ENCODE measurements at places on chromosomes 4 and X.
A peak's percentile ranks its signal among the peaks of the same experiment; 100 is the strongest.

DNA sequence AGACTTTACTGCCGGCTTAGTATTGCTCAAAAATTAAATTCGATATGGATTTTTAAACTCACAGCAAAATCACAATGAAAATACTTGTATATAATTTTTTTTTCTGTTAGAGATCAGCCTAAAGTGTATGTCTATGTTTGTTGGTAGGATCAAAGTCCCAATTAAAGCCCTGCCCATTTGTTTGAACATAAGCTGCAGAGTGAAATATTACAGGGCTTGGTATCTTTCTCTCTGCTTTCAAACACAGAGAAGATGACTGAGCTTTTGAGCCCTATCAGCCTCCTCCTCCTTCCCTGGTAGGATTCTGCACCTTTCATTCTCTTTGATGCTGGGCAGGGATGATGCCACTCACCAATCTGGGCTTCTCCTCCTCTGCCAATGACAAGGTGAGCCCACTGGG lies 345.4 kb downstream of the PPP1R2C start:
- no peak for DNase-seq

- DNase-seq: no peak
These were observed 28.8 kb upstream of the TRPC3 start for GRCh38 chr4:121980643-121981042.

GRCh38 chr4:85818700-85819099 lies 343.8 kb downstream of the ARHGAP24 start:
- no peak for DNase-seq

DNA sequence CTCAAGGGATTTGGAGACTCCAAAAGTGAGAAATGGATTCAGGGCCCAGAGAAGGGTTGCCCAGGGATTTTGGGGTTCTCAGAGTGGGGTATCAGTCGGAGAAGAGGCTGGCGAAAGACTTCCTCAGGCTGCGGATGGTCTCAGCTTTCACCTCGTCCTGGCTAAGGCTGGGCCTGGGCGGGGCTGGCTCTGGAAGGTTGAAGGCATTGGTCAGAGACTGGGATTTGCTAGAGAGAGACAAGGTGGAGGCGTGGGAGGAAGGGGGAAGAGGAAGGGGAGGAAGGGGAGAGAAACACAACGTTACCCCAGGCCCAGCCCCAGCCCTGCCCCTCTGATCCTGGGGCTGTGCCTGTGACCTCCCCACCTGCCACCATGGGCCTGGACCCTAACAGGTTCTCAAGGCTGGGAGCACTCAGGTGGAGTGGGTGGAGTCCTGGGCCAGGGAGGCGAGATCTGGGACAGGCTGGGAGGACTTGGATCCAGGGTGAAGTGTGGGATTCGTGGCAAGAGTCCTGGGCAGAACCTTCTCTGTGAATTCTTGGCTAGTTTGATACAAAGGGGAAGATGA lies 9.4 kb upstream of the TIMP1 start:
- no peak for DNase-seq

DNA sequence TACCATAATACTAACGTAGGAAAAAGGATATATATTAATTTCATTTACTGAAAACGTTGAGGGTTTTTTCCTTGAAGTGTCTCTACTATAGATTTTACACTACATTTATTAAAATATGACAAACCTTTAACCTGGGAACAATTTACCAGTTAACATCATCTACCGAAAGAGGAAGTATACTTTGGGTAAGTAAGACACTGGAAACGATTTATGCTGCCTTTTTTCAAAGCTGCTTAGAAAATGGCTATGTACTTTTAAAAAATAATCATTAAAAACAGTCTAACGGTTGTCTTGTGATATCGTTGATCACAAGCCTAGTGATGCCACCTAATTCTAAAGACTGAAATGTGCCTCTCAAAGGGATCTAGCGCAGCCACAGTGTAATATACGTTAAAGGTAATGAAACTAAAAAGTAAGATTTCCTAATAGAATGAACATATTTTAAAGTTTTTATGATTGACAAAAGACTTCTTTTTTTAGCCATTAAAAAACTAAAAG lies 50.4 kb downstream of the STX18 start:
- peak; percentile 18 for DNase-seq

GRCh38 chr4:1274871-1275270 lies 14.8 kb upstream of the MAEA start:
- DNase-seq: no peak

DNA sequence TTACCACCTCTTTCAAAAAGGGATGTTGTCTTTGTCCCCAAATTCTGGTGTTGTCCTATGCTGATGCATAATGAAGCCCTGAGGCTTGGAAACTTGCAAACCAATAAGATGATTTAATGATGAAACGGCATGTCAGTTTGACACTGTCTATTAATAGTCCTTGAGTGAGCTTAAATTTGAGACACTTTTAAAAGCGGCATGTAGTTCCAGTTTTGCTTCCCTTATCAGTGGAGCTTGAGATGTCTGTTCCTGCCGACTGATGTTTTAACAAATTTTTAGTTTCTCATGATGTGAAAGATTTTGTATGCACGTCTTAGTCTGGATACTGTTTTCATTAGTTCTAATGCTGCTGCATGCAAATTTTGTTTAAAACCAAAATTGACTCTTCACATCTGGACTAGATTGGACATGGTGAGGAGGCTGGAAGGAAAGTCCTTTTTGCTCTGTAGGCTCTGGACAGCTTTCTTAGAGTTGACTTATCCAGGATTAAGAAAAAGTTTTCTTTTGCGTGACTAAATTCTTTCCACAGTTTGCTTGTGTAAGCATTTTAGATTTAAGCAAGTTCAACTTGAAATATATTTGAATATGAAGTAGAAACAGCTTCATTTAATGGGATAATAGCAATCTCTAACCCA lies 11.7 kb downstream of the C1GALT1C1 start:
- no peak for DNase-seq

- no peak for DNase-seq
These were observed 39.3 kb downstream of the SRPX start for GRCh38 chrX:38181357-38181756.

DNA sequence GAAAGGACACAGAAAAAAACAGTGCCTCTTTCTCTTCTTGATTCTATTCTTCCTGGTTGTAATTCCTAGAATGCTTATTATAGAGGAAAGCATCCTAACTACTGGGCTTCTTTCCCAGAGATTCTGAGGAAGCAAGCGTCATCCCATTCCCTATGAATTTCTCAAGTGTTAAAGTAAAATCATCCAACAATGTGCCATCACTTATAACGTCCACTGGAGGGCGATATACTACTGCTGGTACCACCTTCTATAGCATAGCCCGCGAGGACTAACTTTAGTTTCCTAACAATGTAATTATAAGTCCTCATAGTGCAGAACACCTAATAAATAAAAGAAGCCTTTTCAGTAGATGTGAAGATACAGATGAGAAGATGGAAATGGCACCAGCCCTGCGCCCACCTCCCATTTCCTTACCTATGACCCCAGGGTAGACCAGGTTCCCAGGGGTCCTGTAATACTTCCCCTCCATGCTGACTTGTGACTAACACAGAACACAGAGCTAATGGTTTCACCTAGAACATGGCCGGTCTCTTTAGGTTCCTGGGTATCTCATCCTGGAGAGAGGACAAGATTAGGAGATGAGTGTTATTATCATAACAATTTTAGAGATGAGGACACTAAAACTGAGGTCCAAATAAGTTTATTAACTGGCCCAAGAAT lies 4.2 kb downstream of the CENPVL3 start:
- DNase-seq: peak; percentile 16

GRCh38 chrX:72396117-72396516 lies 90.4 kb upstream of the CITED1 start:
- no peak for DNase-seq

- no peak for DNase-seq
These were observed 349.2 kb downstream of the BMPR1B start for GRCh38 chr4:95107004-95107403.

DNA sequence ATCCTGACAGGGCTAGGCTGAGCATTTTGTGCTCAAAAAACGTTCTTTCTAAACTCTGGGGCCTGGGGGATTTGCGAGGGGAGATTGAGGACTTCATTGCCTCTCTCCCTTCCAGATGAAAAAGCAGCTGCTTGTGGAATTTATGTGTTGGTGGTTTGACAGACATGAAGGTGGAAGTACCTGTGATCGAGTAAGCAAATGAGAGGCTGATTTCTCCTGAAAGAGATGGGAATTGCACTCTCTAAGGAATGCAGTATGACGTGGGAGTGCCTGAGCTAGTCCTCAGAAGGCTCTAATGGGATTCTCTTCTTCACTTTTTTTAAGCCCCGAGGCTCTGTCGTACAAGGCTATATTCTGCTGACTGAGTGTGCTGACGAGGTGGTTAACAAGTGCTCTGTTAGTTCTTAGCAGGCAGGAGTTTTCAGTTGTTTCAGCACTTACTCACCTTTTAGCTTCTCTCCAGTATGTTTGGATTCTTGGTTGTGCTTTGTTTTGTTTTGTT lies 426.8 kb upstream of the CNKSR2 start:
- DNase-seq: no peak

DNA sequence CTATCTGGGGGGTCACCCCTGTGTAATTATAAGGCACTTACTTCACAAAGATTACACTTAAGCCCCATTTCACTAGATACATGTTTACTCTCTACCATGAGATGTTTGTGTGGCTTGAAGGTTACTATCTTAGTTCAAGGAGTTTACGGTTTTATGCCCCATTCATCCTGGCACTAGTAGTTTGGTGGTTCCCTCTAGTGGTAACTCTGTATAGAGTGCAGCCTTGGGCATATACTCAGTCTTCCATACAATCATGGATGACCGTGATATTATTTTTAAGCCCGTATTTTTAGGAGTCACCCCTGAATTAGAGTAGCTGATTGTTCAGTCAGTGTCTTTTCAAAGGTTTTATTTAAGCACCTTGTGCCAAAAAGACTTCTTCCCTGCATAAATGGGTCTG lies 109.9 kb upstream of the FAM47C start:
- no peak for DNase-seq

DNA sequence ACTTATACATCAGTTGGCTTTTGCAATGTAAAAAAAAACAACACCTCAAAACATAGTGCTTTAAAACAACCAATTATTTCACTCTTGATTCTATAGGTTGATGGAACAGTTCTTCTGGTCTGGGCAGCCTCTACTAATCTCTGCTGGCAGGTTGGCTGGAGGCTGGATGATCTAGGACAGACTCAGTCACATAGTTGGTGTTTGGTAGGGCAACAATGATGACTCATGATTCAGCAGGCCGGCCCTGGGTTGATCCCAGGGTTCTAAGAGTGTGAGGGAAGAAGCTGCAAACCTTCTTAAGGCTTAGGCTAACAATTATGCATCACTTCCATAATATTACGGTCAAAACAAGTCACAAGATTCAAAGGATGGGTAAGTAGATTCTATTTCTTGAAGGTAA lies 558.2 kb downstream of the ZNF674 start:
- DNase-seq: peak; percentile 2

- peak; percentile 49 for DNase-seq
These were observed 436.2 kb downstream of the KCNIP4 start for GRCh38 chr4:21512353-21512752.

DNA sequence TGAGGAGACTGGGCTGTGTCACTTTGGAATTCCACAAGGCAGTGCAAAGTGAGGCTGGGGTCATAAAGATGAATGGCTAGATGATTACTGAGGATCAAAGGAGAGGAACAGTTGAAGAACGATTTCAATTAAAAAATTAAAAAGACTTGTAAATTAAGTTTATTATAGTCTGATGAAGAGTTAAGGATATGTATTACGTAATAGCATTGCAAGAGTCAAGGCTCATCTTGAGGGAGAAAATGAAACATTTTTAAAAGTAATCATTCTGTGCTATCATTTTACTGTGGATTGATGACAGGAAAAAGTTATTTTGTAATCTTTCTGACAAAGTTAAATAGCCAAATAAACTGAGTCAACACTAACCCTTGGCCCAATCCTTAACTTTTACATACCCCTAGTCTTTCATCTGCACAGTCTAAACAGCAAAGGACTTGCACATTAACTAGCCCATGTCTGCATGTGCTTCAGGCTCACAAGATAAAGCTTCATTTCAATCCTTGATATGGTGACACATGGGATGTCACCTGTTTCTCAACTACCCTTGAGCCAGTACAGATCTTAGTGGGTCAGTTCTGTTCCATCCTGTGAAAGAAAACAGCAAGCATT lies 465.5 kb upstream of the CTSO start:
- no peak for DNase-seq

DNA sequence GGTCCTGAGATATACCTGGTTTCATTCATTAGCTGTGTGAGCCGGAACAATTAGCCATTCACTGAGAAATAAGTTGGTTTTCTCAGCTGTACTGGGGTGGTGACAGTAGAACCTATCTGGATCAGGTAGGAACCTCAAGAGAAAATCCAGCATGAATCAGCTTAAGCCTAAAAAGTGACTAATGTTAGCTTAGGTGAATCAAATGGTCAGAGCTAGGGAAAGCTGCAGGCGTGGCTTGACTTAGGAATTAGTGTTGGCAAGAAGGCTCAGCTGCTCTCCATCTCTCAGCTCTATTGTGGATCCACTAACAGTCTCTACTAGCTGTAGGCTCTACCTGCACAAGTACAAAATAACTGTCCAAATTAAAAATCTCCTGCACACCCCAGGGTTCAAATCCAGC lies 1025.5 kb downstream of the RAB28 start:
- no peak for DNase-seq

- no peak for DNase-seq
These were observed 29.4 kb upstream of the ADRA2C start for GRCh38 chr4:3736806-3737205.

- no peak for DNase-seq
These were observed 1780.1 kb downstream of the ARAP2 start for GRCh38 chr4:34464196-34464595.

- peak; percentile 75 for DNase-seq
These were observed 717 bp downstream of the PPP3CA start for GRCh38 chr4:101346351-101347266.

DNA sequence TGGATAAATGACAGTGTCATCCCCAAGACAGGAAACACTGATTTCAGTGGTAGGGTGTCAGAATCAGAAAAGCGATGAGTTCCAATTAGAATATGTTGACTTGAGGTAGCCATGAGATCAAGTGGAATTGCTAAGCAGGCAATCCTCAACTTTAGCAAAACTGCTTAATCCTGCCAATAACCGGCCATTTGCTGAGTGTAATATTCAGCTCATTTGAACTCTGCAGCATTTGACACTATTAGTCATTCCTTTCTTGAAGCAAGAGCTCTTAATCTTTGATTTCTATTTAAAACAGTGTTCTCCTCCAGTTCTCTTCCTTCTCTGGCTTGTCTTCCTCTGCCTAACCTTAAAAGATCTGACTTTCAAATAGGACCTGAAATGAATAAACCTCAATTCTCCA lies 68.7 kb upstream of the DCLK2 start:
- DNase-seq: no peak

DNA sequence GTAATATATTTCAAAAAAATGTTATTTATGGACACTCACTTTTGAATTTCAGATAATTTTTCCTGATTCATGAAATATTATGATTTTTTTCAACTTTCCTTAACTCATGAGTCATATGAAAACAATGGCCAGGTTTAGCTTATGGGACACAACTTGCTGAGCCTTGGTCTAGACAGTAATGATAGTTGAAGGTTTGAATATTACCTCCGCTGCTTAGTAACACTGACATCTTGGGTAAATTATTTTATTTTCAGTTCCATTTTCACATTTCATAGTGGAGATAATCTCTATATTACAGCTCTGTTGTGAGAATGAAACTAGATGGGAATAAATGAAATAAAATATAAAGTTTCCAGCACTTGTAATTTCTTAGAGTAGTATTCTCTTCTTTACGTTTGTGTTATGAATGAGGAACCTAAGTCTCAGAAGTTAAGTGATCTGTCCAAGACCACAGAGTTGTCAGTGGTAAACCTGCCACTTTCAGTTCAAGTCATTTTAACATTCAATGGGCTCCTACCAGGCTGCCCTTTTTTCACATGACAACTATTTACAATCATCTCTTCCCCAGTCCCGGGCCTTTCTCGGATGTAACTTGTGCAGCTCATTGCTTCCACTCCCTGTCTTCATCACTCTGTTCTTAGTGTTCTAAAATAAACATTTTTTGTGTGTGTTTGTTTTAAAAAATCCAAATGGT lies 46.8 kb upstream of the GC start:
- no peak for DNase-seq

Data from astrocyte of the spinal cord (primary cell).